ENCODE measurements at places on chromosomes 12 and 14.

- no peak for DNase-seq
Observed at GRCh38 chr14:20580242-20580641, 7.6 kb downstream of the RNASE11 start.

DNA sequence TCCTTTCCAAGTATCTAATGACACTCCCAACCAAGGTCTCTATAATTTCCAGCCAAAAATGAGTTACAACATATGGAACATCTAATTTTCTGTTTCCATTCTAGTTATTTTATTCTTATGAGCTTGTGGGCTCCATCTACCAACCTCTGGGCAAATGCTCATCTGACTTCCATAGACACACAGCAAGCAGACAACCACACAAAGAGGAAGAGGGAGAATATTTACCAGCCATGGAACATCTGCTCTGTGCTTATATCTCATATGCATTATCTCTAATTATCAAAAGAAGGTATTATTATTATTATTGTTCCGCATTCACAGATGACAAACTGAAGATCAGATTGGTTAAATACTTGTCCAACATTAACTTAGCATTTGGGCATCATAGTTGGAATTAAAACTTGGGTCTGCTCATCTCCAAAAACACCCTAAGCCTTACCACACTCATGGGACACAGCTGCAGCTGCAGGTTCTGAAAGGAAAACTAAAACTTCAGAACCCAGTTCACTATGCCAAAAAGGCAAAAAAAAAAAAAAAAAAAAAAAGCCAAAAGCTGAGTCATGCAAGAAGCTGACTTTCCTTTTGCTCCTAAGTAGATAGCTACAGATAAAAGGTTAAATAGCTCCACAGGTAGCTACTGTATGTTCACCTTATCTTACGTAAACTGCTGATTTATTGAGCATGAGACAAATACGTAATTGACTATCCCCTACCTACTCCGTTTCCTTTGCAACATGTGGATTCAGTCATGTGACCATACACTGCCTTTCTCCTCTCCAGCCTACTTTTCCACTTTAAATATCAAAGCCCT, 23.6 kb upstream of the TCL1B start:
- DNase-seq: no peak

- no peak for DNase-seq
Observed at GRCh38 chr14:104935955-104936354, 11.3 kb downstream of the PLD4 start.

GRCh38 chr14:103221781-103222358, 98.6 kb downstream of the TNFAIP2 start:
- DNase-seq: no peak

DNA sequence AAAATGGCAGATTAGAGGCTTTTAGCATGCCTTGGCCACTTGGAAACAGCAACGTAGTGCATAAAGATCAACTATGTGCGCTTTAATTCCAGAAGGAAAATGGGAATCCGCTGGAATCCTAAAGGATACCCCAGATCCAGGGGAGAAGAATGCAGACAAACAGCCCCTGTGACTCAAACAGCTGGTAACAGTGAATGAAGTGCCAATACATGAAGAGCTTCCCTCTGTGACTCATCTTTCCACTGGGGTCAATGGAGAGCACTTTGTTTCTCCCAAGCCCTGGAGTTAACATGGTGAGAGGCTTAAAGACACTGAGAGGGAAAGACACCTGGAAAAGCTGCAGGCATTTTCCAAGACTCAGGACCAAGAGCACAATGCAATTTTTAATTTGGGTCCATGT, 263.1 kb downstream of the CEP128 start:
- no peak for DNase-seq

GRCh38 chr12:48165089-48165981, 8.0 kb upstream of the ASB8 start:
- DNase-seq: peak; percentile 32

GRCh38 chr14:81187832-81188522, 32.8 kb downstream of the GTF2A1 start:
- no peak for DNase-seq

DNA sequence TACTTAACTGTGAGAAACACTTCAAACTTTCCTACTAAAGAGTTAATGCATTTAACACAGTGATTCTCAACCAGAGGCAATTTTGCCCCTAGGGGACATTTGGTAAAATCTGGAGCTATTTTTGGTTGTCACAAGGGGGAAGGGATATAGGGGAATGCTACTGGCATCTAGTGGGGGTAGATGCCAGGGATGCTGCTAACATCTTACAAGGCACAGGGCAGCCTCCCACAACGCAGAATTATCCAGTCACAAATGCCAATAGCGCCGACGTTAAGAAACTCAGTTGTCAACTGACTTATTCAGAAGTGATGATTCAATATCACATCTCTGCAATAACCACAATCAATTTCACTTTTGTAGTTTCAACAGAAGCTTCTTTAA, 2.0 kb downstream of the EEA1 start:
- DNase-seq: no peak
